ENCODE measurements at places on chromosomes 2 and 18. TPM values are rescaled to one million over a fixed set of nuclear protein-coding genes. Genes with fewer than 3 reads are reported as not detected.

Gene CREG2
- not detected for total RNA-seq

Gene ALLC
- not detected for total RNA-seq

Gene ALPG
- not detected for total RNA-seq

Gene LAMA3
- 2.8 TPM for total RNA-seq

Gene UGT1A3
- not detected for total RNA-seq

Gene TRABD2A
- total RNA-seq = 1.2 TPM

Gene SULT6B1
- total RNA-seq = not detected

Gene RPRM
- total RNA-seq = not detected

Gene ZNF892
- 4.8 TPM for total RNA-seq

Gene DOK6
- 15.1 TPM for total RNA-seq

Gene BCL11A
- 15.4 TPM for total RNA-seq

Gene PTPRN
- total RNA-seq = 0.67 TPM
